ENCODE measurements at places on chromosomes 6 and 20.

DNA sequence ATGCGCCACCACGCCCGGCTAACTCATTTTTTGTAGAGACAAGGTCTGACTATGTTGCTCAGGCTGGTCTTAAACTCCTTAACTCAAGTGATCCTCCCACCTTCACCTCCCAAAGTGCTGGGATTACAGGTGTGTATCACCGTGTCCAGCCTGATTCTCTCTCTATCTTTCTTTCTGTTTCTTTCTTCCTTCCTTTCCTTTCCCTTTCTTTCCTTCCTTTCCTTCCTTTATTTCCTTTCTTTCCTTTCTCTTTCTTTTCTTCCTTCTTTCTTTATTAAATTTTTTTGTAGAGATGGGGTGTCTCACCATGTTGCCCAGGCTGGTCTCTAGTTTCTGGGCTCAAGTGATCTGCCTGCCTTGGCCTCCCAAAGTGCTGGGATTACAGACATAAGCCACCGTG lies 38.7 kb upstream of the MTHFD1L start:
- no peak for DNase-seq

GRCh38 chr6:139676718-139677117 lies 302.3 kb upstream of the CITED2 start:
- no peak for DNase-seq

GRCh38 chr6:13359287-13359686 lies 30.9 kb upstream of the TBC1D7 start:
- DNase-seq: no peak

DNA sequence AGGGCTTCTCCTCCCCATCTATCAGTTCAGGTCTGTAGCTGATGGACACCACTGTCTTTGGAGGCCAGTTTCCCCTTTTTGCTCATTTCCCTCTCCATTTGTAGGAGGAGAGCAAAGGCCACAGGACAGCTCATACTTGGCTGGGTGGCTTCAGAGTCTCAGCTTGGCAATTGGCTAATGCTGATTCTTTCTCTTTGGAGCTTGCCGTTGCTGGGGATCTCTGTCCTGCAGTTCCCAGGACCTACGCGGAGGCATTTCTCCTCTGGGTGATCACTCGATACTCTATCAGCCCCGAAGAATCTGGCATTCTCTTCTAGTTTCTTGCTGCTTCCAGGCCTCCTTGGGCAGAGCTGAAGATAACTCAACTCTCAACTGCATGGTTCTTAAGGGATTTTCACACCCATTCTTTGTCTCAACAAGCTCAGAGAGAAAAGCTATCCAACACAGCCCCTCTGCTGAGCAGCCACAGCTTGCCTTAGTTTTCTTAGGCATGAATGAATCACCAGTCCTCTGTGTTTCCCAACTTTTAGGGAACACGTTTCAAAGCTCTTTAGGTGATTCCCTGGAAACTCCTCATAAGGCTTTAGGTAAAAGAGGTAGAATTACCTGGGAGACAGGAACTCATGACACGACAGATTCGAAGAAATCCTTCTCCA lies 19.2 kb upstream of the SSR1 start:
- no peak for DNase-seq

DNA sequence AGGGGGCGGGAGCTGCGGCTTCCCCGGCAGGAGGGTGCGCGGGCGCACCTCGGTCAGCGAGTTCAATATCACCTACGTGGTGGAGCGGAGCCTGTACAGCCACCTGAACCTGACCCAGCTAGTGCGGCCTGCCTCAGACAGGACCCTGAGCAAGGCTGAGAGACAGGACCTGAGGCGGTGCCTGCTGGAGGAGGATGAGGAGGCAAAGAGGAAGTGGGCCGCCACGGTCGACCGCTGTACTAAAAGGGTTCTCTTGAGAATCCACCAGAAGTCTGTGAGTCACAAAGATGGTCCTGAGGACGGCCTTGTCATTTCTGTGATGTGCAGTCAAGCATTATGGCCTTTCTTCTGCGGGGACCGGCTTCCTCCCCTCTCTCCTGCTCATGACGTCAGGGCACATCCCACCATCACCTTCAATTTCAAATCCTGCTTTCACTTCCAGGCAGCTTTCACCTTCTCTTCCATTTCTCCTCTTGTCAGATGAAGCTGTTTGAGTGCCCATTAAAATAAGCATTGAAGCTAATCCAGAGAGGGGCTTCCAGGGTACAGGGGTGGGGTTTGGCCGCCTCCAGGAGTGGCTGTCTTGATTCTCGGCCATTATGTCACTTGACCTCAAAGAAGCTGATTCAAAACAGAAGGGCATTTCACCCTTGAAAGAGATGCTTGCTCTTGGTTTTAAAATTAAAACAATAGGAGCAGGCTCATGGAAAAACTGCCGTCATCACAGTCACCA lies 177.6 kb downstream of the SASH1 start:
- no peak for DNase-seq

DNA sequence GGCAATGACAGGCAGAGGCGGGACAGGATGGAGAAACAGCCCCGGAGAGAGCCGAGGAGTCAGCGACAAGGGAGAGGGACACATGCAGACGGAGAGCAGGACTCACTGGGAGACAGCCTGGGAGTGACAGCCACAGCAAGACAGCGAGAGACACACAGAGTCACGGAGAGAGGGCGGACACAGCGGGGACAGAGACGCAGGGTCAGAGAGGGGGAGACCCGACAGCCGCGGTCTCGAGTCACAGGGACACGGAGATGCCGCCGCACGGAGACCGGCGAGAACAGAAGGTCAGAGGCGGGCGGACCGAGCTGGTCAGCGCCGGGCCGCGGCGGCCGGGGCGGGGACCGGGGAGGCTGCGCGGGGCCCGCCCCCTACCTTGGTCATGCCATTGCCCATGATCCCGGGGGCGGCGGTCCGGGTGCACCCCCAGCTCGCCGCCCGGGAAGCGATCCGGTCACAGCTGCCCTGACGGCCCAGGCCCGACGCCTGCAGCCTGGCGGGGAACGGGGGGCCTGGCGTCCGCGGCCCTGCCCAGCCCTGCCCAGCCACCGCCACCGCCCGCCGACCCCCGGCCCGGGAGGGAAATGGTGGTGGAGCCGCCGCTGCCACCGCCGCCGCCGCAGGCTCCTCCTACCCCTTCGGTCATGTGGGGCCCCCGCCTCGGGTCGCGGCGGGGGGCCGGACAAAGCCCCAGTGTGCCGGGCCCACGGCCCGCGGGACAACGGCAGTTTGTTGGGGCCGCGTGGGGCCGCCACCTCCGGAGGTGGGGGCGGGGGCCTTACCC lies at the start of the genes DUSP15 and TTLL9:
DUSP15 (minus strand) TSS at position 586 of the 784 bp plus-strand sequence; CDS start at position 396, 190 bp downstream.
TTLL9 (plus strand) TSS at position 693 of the 784 bp plus-strand sequence. CDS start 493 bp downstream, outside the sequence.
- DNase-seq: no peak

DNA sequence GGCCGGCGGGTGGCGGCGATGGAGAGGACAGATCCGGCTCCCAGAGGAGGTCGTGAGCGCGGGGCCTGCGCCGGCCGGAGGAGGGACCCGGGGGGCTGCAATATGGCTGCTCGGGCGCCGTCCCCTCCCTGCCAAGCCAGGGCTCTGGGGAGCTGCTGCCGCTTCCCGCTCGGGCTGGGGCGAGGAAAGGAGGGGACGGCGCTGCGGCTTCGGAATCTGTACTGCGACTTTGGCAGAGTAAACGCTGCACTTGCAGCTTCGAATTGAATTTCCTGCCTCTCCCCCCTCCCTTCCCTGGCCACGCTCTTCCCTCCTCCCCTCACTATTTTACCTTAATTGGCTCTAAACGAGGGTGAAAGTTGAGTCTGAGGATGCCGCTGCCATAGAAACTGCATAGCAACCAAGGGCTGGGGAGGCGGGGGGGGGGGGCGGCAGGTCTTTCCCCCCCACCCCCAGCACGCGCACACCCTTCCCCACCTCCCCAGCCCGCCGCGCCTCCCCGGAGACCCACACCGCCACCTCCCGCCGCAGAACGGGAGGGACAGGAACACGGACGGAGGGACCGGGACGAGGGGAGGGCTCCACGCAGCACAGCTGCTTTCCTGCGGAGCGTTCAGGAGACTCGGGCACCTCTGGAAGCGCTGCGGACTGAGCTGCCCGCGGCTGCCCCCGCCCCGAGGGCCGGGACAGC lies 93.9 kb downstream of the RNASET2 start:
- no peak for DNase-seq

- DNase-seq: no peak
Measured at GRCh38 chr6:95263840-95264239, 313.5 kb upstream of the MANEA start.

- no peak for DNase-seq
Measured at GRCh38 chr6:170022827-170023619, 267.9 kb downstream of the DLL1 start.

DNA sequence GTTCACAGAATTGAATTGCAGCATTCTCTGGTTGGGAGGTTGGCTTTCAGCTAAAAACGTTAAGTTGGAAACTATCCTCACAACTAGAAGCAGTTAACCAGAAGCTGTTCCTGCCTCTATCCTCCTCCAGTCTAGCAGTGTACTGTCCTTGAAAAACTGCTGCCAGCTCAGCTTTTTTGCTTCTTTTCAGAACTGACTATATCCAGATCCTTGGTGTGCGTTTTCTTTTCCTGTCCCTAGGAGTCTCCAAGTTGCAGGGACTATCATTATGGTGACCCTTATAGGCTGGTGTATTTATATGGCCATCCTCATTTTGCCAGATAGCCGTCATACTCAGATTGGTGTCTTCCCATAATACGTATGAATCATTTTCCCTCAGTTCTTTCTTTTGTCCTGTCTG lies 5.5 kb downstream of the ITCH start:
- DNase-seq: no peak

GRCh38 chr6:105902401-105903031 lies 183.6 kb upstream of the PRDM1 start:
- no peak for DNase-seq

- peak; percentile 90 for DNase-seq
Measured at GRCh38 chr6:83708970-83709747, at the start of gene SNAP91. Gene SNAP91 (minus strand): TSS chr6:83709101. CDS start chr6:83707927, 1,174 bp downstream.

DNA sequence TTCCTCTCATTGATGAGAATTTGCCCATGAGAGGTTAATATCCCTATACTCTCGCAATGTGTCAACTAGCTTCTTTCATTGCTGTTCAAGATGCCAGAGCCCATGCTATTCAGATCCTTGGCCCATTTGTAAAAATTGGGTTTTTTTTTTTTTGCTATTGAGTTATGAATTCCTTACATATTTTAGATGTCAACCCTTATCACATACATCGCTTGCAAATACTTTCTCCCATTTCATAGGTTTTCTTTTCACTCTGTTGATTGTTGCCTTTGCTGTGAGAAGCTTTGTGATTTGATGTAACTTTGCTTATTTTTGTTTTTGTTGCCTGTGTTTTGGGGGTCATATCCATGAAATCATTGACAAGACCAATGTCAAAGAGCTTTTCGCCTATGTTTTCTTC lies 32.2 kb upstream of the IPCEF1 start:
- no peak for DNase-seq

Data from NCI-H2171 (cell line).